Ureter (tissue), 1 donor: ENCODE measurements at places on chromosomes 7 and 10.

DNA sequence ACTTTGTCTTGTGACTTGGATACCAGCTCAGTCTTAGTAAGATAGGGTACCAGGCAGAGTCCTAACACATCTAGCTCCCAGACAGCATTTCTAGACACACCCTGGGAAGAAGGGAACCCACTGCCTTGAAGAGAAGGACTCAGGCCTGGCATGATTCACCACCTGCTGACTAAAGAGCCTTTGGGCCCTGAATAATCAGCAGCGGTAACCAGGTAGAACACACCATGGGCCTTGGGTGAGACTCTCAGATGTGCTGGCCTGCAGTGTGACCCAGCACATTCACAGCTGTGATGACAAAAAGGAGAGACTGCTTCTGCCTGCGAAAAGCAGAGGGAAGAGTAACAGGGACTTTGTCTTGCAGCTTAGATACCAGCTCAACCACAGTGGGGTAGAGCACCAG is 10.4 kb upstream of the TNKS2 start:
- DNase-seq, result no peak

DNA sequence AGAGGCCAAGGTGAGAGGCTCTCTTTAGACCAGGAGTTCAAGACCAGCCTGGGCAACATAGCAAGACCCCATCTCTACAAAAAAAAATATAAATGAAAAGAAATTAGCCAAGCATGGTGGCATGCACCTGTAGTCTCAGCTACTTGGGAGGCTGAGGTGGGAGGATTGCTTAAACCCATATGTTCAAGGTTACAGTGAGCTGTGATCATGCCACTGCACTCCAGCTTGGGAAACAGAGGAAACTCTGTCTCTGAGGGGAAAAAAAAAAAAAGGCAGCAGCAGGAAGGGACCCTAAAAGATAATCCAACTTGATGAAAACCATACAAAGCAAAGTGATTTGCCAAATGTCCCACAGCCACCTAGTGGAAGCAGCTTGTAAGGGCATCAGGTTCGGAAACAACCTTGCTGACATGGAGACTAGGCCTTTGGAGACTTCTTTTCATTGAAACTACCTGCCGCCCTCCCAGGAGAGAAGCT is 15.6 kb upstream of the PBLD start:
- DNase-seq, result no peak

- no peak for DNase-seq
These were observed 20.8 kb upstream of the NRP1 start for GRCh38 chr10:33355274-33355673.

DNA sequence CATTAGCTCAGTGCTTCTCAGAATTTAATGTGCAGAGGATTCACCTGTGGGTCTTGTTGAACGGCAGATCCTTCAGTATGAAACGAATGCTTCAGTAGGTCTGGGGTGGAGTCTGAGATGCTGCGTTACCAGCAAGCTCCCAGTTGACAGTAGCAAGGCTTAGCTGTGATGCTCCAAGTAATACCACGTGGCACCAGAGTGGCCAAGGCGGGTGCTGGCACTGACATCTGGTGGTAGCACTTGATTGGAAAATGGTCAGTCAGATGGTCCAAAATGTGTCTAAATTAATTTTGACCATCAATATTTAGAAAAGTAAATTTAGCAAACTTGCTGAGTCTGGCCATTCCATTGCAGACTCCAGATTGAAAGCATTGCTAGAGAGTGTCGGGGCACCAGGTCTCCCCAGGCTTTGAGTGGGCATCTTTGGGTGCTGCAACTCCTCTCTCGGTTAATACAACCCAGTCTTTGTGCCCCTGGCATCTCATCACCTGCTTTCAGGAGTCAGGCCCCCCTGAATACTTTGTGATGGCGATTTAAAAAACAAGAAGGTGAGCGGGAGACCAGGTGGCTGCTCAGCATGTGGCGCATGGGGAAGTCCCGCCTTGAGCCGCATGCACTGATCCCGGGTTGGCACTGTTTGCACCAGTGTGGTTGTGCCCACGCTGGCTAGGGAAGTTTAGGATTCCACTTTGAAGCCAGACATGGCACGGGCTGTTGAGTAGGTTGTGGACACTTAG is 130.1 kb downstream of the NT5C2 start:
- DNase-seq, result no peak

GRCh38 chr10:108688314-108688713 is 1235.0 kb downstream of the XPNPEP1 start:
- DNase-seq, result no peak

DNA sequence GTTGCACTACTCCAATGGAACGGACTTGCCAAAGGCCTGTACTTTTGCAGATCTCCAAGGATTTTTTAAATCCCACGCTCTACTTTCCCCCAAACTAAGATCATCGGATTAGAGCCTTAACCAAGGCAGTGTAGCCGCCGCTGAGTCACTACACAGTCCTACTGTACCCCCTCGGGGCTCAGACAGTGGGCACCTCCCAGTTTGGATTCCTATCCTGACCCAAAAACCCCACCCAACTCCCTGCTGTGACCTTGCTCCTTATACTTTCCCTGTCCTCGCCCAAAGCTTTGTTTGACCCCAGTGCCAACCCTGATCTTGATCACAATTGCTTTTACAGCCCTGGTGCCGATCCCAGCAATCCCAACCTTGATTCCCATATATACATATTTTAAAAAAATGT is 17.5 kb upstream of the PLAU start:
- DNase-seq, result no peak

DNA sequence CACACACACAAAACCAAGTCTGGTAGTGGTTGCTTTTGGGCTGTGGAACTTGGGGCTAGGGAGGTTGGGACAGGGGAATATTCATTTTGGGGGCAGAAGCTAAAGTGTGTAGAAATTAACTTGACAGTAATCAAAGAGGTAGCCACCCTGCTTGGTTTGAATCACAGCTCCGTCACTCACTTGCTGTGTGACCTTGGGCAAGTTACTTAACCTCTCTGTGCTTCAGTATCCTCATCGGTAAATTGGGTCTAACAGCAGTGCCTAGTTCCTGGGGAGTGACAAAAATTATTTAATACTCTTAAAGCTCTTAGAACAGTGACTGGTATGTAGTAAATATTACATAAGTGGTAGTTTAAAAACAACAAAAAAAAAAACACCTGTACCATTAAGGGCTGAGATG is 489.8 kb downstream of the SDK1 start:
- DNase-seq, result no peak

GRCh38 chr10:119373294-119374102 is 166.1 kb downstream of the GRK5 start:
- no peak for DNase-seq

- no peak for DNase-seq
These were observed 193.3 kb downstream of the RAMP3 start for GRCh38 chr7:45350896-45351295.

GRCh38 chr10:18221123-18221522 is 80.9 kb downstream of the CACNB2 start:
- DNase-seq, result no peak

DNA sequence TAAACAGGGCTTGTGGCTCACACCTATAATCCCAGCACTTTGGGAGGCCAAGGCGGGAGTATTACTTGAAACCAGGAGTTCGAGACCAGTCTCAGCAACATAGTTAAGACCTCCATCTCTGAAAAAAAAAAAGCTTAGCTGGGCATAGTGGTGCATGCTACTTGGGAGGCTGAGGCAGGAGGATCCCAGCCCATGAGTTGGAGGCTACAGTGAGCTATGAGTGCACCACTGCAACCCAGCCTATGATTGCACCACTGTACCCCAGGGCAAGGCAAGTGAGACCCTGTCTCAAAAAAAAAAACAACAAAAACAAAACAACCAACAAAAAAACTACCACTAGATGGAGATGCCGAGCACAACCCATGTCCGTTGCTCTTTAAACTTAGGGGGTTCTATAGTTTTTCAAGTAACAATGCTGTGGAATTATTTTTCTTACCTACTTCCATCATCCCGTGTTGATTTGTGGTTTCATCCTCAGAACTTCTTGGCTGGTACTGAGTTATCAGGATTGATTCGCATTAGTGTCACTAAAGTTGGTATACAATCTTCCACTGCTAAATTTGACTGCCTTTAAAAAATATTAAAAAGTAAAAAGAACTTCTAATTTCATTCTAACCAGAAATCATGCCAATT is 12.2 kb upstream of the REPIN1 start:
- no peak for DNase-seq

DNA sequence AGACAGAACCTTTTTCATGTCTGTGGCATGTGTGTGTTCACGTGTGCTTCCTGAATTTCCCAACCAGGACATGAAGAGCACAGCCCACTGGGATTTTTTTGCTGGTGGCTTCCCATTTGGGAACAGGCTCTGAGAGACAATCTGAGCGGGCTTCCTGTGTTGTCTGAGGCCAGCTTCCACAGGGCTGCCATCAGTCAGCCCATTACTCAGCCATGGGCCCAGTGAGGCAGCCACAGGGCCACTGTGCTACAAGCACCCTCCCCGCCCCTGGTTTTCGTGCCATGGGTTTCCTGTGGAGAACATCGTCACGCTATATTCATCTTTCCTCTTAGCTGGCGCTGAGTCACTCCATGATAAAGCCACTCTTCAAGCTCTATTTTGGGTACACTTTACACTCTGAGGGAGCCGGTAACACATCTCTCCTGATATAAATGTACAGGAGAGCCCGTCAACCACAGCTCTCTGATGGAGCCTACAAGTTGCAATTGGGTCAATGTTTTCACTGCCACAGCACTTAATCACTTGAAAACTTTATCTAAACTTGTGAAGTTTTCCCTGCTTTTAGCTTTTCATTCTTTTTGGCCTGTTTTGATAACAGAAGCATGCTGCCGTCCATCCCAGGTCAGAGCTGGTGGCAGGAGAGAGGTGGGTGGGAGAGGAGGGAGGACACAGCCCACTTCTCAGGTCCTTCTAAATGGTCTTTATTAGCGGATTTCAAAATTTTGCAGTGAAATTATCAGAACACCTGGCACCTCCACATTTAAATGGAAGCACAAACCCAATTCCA is 96.9 kb downstream of the HIPK2 start:
- DNase-seq, result no peak

- DNase-seq, result no peak
These were observed 257.2 kb upstream of the CACNA2D1 start for GRCh38 chr7:82700741-82701140.

- DNase-seq, result no peak
These were observed 243.0 kb downstream of the PLXNA4 start for GRCh38 chr7:132333301-132333700.

GRCh38 chr10:94172332-94172731 is 178.6 kb downstream of the PLCE1 start:
- no peak for DNase-seq

- DNase-seq, result peak; percentile 87
These were observed 81.1 kb downstream of the ZMIZ1 start for GRCh38 chr10:79149662-79150443.

- no peak for DNase-seq
These were observed 94.4 kb upstream of the FGFR2 start for GRCh38 chr10:121692626-121693025.

DNA sequence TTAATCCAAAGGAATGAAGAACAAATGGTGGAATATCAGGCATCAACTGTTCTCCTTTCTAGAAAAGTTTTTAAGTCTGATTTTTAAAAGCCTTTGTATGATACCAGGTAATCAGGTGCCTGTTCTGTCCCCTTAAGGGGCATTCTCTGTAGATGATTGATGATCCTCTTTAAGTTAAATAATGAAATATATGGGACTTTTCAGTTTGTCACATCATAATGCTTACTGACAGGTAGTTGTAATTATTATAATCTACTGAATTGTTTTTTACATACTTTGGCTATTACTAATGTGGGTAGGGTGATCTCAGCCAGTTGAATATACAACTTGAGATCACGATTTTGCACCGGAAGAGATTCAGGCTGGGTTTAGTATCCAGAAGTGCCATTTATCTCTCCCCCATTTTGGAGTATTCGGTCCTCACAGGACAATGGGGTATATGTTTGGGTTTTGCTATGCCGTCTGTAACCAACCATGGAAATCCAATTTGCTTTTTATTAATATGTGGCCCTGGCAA is 330.2 kb downstream of the BICC1 start:
- DNase-seq, result no peak

DNA sequence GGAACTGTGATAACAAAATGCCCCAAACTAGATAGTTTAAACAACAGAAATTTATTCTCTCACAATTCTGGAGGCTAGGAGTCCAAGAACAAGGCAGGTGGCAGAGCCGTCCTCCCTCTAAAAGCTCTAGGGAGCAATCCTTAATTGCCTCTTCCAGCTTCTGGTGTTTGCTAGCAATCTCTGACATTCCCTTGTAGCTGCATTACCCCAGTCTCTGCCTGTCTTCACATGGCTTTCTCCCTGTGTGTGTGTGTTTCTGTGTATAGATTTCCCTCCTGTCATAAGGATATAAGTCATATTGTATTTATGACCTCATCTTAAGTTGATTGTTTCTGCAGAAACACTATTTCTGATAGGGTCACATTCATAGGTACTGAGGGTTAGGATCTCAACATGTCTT is 177.5 kb downstream of the WNT2 start:
- no peak for DNase-seq

DNA sequence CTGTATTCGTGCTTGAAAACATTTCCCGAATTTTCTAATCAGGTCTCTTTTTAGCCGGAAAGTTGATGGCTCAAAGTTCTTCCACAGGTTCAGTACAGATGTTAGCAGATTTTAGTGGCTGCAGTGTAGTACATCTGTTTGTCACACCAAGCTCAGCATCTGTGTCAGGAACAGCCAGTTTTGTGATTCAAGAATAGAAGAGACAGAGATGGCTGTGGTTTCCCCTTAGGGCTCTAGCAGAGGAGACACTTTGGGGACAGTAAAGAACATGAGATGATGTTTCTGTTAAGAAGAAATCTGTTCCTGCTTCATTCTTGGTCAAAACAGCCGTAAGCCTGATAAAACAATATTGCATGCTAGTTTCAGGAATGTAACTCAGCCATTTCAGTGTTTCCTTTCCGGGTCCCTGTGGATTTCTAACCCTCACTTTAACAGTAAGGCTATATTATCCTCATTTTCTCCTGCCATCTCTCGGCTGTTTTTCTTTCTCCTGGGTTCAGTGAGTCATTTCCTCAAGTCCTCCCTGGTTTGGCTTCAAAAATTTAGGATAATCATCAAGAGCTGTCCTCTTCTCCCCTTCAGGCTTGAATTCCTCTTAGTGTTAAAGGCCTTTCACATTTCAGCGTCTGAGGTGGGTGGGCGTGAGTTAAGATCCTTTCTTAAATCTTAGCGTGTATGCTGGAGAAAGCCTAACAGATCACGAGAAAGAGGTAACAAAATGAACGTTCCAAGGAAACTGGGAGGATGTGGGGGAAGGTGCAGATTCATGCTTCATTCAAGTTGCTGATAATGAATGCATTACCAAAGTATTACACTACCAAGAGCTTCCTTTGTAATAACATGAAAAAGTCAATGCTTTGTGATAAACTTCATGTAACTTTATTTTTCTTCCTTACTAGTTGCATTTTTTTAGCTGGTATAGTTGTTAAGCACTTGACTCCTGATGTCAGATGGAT is 37.1 kb upstream of the BICC1 start:
- no peak for DNase-seq
